ENCODE measurements at places on chromosomes 1 and 21. TPM values are rescaled to one million over a fixed set of nuclear protein-coding genes. Genes with fewer than 3 reads are reported as not detected.

The HRNR gene
- not detected for total RNA-seq

The MRPL39 gene
- 45.0 TPM for total RNA-seq

DNA sequence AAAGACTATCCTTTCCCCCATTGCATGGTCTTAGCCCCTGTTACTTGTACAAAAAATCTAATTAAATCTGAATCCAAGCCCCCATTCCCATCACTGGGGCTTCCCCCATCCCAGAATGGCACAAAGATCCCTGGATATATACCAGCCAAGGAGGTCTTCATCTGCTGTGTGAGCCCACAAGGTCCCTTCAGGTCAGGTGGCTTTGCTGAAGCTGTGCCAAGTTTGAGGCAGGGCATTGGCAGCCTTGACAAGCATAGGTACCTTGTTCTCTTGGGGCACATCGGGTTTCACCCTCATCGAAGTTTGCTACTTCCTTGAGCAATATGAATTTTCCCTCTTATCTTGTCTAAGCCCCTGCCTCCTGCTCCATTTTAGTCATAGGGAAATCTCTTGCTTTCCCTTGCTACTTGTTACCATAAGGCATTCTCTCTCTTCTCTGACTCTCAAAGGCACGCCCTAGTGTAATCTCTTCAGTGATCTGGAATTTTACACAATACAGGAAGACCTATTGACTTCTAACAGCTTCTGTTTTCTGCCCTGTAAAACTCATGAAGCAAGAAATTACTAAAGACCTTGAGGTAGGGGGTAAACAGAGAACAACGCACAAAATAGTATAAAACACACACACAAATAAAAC is 71.4 kb upstream of the COG2 start:
- no peaks in the 10 kb centered on the region for H3K27me3 ChIP-seq
- DNase-seq: no peak
- peaks cover 7% of the 10 kb centered on the region for H3K4me1 ChIP-seq
- H3K4me3 ChIP-seq: no peak overlapping the region
- no peaks in the 10 kb centered on the region for H3K36me3 ChIP-seq

GRCh38 chr1:203628201-203629015 is 1.8 kb downstream of the ATP2B4 start:
- H3K4me3 ChIP-seq: peak overlapping the region; percentile 74
- no peak overlapping the region for H3K27ac ChIP-seq
- peak; percentile 80 for DNase-seq
- H3K36me3 ChIP-seq: no peaks in the 10 kb centered on the region
- H3K27me3 ChIP-seq: peaks cover 8% of the 10 kb centered on the region

GRCh38 chr1:167431909-167432650 is 86.2 kb downstream of the CD247 start:
- H3K4me3 ChIP-seq: no peak overlapping the region
- H3K36me3 ChIP-seq: no peaks in the 10 kb centered on the region
- no peak for DNase-seq
- peaks cover 20% of the 10 kb centered on the region for H3K4me1 ChIP-seq

GRCh38 chr1:69993810-69994209 is 211.6 kb downstream of the LRRC40 start:
- no peaks in the 10 kb centered on the region for H3K27me3 ChIP-seq
- H3K27ac ChIP-seq: no peak overlapping the region
- H3K4me1 ChIP-seq: no peaks in the 10 kb centered on the region
- H3K4me3 ChIP-seq: no peak overlapping the region

GRCh38 chr1:117089996-117090395 is 29.9 kb downstream of the TTF2 start:
- DNase-seq: no peak
- no peaks in the 10 kb centered on the region for H3K27me3 ChIP-seq
- peaks cover 9% of the 10 kb centered on the region for H3K4me1 ChIP-seq
- no peak overlapping the region for H3K27ac ChIP-seq
- H3K4me3 ChIP-seq: no peak overlapping the region

- H3K27me3 ChIP-seq: no peaks in the 10 kb centered on the region
- H3K4me3 ChIP-seq: no peak overlapping the region
- H3K4me1 ChIP-seq: no peaks in the 10 kb centered on the region
- no peaks in the 10 kb centered on the region for H3K36me3 ChIP-seq
- H3K27ac ChIP-seq: no peak overlapping the region
These were observed 379.4 kb downstream of the PLPP3 start for GRCh38 chr1:56199956-56200355.

DNA sequence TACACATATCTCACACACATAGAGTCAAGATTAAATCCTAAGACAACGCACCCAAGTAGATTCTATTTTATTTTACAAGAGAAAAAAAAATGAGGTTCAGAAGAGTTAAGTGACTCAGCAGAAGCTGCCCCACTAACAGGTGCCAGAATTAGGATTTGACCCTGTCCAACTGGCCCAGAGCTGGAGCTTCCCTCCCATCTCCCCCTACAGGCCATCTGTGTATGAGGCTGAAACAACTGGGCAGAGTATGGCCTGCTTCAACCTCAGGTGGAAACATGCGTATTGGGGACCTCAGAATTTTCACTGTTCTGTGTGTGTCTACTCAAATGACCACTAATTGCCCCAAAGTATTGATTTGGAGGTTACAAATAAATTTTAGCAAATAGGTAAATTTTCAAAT is 29.9 kb downstream of the PSMG1 start:
- H3K36me3 ChIP-seq: no peaks in the 10 kb centered on the region
- no peak for DNase-seq
- no peak overlapping the region for H3K4me3 ChIP-seq
- H3K27ac ChIP-seq: no peak overlapping the region
- no peaks in the 10 kb centered on the region for H3K4me1 ChIP-seq
- no peaks in the 10 kb centered on the region for H3K27me3 ChIP-seq

- no peak overlapping the region for H3K27ac ChIP-seq
- no peaks in the 10 kb centered on the region for H3K27me3 ChIP-seq
These were observed 12.5 kb downstream of the MECR start for GRCh38 chr1:29218223-29218622.
